A673 (cell line): ENCODE measurements at places on chromosomes 13 and 19.

- DNase-seq, result no peak
Measured at GRCh38 chr19:43789029-43789428, 8.3 kb upstream of the KCNN4 start.

- no peak for DNase-seq
Measured at GRCh38 chr13:50829896-50830295, 13.6 kb downstream of the DLEU7 start.

DNA sequence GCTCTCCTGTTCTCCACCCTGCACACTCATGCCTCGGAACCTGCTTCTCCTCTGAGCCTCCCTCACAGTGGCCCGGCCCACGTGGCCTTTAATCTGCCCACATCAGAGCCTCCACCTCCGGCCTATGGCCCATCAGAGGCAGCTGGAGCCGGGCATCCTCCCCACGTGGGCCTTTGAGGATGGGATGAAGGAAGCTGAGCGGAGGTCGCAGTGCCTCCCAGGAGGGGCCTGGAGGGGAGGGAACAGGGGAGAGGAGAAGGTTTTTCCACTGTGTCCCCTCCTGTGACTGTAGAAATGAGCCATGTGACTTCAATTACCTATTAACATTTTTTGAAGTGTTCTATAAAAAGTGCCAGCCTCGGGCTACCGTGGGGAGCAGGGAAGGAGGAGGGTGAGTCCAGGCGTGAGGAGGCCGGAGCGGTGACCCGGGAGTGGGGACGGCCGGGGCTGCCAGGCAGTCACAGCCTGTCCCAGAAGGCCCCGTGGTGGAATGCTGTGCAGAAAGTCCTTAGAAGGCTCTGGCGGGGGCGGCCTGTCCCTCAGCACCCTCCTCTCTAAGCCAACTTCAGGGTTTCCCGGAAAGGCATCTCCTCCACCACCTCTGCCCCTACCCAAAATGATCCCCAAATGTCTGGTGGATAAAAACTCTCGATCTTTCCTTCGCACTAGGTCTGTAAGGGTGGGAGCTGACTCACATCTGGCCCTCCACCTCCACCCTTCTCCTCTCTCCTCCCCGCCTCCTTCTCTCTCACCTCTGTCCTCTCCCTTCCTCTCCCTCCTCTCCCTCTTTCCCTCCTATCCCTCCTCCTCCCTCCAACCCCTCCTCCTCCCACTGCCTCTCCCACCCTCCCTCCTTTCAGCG lies 24.8 kb upstream of the SLC1A5 start:
- DNase-seq, result no peak

- peak; percentile 87 for DNase-seq
Measured at GRCh38 chr13:98033277-98034247, 80.1 kb downstream of the IPO5 start.

DNA sequence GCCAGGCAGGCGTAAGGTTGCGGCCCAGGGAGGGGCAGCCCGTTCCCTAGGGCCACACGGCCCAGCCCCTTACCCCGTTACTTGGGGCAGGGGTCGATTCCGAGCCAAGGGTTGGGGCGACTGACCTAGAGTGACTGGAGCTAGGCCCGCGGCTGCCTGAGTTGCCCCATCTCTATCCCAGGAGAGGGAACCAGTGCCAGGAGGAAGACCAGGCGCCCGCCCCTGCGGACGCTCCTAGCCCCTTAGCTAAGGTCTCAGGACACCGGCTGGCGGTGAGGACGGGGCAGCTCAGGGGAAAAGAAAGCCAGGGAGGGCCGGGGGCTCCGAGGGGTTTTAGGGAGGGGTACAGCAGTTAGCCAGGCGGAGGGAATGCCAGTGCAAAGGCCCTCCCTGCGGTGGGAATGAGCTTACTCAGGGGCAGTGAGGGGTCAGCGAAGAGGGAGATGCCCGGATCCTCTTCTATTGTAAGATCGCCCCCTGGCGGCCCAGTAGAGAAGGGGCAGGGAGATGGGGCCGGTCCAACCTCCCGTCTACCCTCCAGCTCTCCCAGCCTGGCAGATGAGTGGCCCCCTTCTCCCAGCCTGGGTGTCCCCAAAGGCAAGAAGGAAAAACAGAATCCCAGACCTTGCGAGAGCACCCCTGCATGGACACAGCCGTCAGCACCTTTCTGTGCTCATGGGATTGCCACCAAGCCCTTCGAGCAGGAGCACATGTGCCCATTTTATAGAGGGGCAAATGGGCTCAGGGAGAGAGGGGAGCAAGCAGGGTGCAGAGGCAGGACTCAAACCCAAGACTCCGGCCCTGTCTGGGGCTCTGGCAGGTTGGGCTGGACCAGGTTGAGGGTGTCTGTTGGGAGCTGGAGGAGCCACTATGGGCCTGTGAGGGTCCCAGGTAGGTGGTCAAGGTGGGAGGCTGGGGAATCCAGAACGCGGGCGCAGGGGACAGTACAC lies 16.3 kb downstream of the CILP2 start:
- DNase-seq, result peak; percentile 61

DNA sequence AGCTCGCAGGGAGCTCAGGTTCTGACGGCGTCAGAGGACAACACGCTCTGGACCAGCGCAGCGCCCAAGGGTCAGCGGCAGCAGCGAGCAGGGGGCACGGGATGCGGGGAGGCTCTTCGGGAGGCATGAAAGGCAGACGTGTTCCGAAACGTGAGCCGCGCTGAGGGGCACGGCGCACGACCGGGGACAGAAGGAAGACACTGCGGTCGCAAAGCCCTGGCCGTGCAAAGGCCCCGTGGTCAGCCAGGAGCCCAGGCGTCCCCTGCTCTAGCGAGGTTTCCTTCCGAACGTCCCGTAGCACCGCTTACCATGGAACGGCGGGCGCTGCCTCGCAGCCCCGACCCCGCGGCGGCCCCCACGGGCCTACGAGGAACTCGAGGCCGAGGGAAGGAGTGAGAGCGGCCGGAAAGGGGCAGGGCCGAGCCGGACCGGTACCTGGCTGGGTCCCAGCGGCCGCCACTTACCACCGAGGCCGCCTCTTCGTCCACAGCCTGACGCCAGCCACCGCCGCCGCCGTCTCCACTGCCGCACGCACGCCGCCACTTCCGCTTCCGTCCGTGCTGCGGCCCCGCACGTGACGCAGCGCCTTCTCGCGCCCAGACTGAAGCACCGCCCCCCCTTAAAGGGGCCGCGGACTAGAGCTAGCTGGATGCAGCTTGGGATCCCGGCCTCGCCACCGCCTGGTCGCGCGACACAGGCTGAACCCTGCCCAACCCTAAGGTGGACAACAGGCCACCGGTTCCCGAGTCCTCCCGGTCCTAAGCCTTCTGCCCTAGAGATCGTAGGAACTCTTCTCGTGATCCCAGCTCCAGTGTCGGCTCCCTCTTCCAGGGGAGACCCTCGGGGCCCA lies 9.4 kb downstream of the ABHD17A start:
- peak; percentile 96 for DNase-seq

DNA sequence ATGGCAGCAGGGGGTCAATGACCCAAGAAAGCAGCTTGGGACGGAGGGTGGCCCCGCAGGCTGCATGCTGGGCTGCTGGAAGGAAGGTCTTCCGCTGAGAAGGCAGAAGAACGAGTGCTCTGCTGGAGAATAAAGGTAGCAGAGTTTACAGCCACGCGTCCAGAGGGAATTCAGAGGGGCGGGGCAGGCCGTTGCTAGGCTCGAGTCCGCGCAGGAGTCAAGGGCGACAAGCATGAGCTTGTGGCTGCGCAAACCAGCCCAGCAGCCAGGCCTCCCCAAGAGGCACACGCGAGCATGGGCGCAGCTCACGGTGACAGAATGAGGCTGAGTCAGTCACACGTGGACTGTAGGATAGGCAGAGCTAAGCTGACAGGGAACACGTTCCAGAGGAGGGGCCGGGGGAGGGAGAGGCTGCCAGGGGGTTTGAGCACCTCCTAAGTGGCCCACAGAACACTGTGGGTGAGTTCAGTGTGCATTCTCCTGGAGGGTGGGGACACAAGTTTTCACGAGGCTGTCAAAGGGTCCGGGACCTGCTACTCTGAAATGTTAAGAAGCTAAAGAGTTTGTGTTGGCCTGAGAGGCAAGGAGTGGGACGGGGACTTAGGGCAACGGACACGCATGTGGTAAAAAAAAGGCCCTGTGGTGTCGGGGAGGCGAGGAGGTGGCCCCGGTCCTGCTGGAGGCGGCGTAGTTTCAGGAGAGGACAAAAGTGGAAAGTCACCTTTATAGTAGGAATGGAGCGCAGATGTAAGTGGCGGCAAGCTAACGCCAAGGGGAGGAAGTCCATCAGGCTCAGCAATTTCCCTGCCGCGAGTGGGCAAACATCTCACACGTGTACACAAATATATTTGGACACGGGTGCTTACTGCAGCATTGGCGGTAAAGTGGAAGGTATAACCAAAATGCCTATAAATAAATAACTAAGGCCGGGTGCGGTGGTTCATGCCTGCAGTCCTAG lies 17.7 kb downstream of the RFX2 start:
- peak; percentile 56 for DNase-seq

GRCh38 chr19:19185853-19186740 lies 5.9 kb downstream of the BORCS8 start:
- peak; percentile 77 for DNase-seq

DNA sequence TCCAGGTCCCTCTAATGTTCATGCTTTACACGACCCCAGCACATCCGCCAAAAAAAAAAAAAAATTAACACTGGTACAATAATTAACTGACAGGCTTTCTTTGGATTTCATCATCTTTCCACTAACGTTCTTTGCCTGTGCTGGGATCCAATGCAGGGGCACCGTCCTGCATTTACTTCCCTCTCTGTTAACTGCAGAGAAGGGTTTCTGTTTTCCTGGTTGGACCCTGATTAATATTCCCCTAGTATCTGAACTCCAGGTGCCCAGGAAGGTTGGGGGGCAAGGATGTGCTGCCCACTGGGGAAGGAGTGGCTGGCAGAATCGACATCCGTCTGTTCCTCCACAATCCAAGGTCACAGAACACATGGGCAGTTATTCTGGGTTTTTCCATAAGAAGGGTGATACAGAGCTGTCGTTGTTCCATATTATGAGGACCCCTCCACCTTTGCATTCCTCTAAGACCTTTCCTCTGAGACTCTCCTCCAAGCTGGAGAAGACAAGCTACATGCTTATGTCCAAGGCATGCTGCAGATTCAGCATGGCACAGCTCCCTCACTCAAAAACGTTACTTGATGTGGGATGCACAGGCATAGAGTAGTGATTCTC lies 4.5 kb upstream of the LAIR1 start:
- no peak for DNase-seq

DNA sequence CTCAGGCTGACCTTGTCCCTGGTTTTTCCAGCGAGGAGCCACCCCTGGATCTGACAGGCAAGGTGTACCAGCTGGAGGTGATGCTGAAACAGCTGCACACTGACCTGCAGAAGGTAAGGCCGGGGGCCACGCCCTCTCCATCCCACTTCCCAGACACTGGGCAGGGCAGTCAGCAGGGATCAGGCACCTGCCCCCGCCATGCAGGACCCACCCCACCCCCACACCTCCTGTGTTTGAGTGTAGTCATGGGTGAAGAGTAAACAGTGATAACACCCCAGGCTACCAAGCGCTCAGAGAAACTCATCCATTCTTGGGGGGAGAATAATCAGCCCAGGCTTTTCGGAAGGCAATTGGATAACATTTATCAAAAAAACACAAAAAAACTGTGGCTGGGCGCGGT lies 19.9 kb downstream of the DPF1 start:
- no peak for DNase-seq

DNA sequence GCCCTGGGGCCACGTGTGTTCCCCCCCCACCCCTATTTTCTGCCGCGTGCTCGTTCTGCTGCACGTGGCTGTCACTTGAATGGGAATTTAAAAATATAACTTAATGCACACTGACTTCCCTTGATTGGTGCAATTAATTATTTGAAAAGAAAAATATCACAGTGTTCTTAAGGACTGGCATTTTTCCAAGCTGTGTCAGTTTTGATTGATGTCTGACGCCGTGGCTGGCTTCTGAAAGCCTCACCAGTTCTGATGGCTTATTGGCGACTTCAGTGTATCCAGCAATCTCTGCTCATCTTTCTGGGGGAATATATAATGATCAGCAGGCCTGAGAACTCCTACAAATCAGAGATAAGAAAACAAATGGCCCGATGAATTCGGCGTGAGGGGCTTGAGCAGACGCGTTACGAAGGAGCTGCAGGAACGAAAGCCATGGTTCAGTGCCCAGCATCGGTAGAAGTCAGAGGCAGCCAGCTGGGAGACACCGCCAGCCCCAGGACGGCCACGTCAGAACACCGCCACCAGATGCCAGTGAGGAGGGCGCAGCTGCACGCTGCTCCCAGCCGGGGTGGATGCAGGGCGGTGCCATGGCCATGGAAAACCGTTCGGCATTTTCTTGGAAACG lies 111.2 kb downstream of the KDM4B start:
- peak; percentile 59 for DNase-seq

GRCh38 chr19:28680111-28680510 lies 532.8 kb downstream of the UQCRFS1 start:
- no peak for DNase-seq

GRCh38 chr19:4229179-4229931 lies at the start of gene EBI3:
EBI3 (plus strand) TSS chr19:4229523; CDS start chr19:4229551, 28 bp downstream.
- peak; percentile 64 for DNase-seq

DNA sequence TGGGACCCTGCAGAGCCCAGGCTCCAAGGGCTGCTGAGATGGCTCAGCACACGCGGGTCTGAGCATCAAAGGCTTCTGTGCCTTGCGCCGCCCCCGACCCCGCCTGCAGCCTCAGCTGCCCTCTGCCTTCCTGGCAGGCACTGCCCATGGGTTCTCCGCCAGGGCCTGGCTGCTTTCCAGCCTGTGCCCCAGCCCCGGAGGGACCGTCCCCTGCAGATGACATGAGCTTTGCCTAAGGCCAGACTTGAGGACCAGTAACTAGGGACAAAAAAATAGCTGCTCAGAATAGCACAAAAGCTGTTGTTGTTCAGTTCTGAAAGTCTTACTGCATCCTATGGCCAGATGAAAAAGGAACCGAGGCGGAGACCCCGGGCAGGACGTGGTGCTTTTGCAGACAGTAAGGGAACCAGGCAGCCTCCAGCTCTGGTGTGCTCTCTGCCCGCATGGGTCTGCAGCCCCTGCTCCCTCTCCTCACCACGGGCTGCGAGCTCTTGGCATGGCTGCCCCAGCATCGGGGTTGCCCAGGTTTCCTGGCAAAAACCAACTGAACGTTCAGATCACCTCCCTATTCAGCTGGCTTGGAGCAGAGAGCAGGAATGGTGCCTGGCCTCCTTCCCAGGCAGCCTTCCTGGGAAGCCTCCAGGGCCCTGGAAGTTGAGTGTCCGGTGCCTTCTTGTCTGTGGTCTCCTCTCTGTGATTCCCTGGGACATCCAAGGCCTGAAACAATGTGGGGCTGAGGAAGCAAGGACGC lies 12.5 kb upstream of the CFAP97D2 start:
- DNase-seq, result no peak

GRCh38 chr13:21576426-21576825 lies 27.5 kb downstream of the MICU2 start:
- no peak for DNase-seq

DNA sequence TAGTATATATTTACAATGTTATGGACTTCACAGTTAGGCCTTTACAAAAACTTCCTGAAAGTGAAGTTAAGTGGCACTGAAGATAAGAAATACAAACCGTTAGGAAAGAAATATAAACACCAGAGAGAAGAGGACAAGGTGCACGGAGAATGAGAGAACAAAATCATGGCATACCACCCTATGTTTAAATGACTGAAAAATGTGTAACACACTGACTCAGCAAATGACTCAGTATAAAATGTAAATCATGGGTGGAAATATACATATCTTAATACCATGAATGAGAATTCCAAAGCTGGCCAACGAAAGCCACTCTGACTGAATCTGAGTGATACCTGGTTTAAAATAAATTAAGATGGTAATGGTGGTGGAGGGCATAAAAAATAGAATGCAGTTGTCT lies 260.8 kb downstream of the DNAJC15 start:
- DNase-seq, result no peak
